Activated CD4-positive, alpha-beta T cell treated with anti-CD3 and anti-CD28 coated beads, Interleukin-2, amount 50 U/mL, for 48 hours (primary cell): ENCODE measurements at places on chromosomes 5 and 9.

- DNase-seq = no peak
These were observed 14.6 kb downstream of the PLEKHG4B start for GRCh38 chr5:106587-106986.

DNA sequence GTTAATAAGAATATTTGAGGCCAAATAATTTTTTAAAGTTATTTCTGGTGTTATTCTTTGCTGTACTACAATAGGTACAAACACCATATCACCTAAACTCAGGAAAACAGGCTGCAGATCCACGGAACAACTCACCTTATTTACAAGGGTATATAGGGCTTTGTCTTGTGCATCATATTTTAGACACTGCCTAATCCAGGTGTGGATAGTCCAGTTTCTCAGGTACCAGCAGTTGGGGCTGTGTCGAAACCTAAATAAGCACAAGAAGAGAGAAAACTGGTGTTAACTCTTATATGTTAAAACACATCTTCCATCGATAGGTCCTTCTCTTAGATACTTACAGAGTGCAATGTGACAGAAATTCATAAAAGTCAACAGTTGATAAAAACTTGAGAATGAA is 82.2 kb downstream of the MRPS27 start:
- no peak for DNase-seq

GRCh38 chr9:69427286-69427685 is 102.3 kb downstream of the ENTREP1 start:
- DNase-seq = no peak

DNA sequence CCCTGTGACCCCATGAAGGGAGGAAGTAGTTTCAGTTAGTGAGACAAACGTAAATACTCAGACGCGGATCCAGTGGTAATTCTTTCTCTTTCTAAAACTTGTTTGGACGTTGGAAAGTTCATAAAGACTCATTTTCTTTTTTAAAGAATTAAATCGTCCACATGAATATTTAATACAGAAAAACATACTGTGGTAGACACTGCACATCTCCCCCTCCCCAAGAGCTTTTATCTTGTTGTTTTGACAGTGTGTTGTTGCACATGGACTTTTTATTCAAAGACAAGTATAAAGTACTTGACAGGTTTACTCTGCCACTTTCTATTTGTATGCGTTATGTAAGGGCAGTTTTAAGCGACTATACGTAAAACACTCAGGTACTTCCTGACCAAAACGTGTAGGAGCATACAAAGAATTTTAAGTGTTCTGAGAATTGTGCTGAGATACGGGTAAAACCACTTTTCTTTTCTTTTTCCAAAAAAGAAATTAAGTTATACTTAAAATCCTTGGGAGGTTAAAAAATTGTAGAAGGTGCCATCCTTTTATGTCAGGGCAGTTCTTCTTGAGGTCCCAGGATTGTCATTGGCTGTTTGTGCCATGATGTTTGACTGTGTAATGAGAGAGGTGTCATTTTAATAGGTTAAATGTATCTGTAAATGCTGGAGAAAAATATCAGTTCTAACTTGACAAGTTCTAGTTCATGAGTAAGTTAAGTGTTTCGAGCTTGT is 1.3 kb downstream of the NIPBL start:
- DNase-seq = no peak

- DNase-seq = no peak
These were observed 27.6 kb upstream of the NREP start for GRCh38 chr5:111784491-111785181.

- no peak for DNase-seq
These were observed 31.6 kb upstream of the PRDM12 start for GRCh38 chr9:130632841-130633240.

GRCh38 chr9:15525958-15526357 is 15.2 kb upstream of the PSIP1 start:
- DNase-seq = no peak

GRCh38 chr5:84603568-84604185 is 219.0 kb upstream of the EDIL3 start:
- DNase-seq = no peak
